Skeletal muscle cell (primary cell): ENCODE measurements at places on chromosomes 5 and 9.

DNA sequence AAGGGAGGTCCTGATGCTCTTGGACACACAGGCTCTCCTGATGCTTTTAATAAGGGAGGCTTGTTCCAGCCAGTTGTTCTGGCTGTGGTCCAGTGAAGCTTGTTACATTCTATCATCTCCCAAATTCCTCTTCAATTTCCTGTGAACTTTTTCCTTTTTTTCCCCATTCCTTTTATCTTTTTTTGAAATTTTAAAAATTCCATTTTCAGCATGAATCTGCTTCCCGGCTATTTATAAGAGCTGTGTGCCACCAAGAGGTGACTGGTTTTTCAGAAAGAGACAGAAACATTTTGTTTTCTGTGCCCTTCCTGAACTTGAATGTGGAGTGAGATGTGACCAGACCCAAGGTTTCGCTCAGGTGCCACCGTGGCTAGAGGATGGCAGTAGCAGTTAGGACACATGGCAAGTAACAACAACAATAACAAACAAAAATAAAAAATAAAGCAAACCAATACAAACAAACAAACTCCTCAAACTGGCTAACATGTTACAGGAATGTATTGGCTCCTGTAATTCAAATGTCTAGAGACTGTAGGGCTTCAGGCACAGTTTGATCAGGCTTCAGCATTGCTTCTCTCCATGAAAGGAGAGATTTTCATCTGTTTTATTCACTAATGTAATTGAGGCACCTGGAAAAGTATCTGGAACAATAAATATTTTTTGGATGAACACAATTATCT lies 121.1 kb downstream of the BOD1 start:
- DNase-seq, result no peak

- no peak for DNase-seq
Observed at GRCh38 chr5:2128686-2129355, 246.1 kb upstream of the IRX4 start.

DNA sequence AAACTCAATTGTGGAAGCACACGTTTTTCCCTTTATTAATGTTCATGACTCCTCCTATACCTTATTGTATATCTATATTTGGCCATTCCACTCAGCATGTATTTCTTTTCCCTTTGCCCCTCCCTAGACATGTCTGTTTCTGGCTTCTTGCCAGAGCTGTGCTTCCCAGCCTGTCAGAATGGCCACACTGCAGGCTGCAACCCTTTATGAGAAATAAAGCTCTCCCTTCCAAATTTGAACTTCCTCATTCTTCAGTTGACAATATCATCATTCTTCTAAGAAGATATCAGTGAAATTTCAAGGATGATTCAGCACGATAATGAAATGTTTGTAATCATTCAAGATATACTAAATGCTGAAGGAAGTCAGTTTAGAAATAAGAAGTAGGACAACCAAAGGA lies 107.6 kb upstream of the PRSS3 start:
- no peak for DNase-seq

DNA sequence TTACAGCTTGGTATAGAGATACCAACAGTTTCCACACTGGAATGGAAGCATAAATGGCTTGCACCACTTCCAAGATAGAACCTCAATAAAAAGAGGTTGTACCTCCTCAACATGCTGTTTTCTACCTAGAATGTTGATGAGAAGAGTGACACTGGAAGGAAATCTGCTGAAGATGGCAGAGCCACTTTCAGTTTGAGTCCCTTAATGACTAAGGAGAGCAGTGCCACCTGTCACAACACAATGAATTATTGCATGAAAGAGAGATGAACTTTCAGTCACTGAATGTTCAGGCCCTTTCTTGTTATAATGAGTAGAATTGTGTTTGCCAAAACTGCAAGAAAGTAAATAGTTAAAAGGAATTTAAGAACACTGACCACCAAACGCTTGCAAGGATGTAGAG lies 958.5 kb downstream of the DTWD2 start:
- no peak for DNase-seq

GRCh38 chr9:136331556-136332481 lies 4.5 kb downstream of the GPSM1 start:
- no peak for DNase-seq

GRCh38 chr9:26951794-26952193 lies 4.4 kb upstream of the IFT74 start:
- no peak for DNase-seq

DNA sequence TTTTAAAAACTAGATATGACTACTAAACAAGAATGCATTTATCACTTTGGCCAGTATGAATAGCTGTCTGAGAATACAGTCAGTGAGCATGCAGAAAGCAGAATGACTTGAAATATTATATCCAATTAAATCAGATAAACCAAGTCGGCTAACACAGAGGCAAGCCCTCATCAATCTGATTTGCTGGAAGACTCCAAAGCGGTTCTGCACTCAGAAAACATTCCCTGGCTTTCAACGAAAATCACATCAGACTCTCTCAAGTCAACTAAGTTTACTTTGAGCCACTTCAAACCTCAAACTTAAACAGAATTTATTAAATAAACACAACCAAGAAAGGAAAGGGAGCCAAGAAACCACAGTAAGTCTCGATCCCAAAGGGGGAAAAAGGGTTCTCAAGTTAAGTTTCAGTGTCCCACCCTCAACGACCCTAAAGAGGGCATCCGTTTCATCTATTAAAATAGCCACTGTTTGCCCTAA lies 1.4 kb downstream of the MYO10 start:
- DNase-seq, result no peak

- DNase-seq, result no peak
Observed at GRCh38 chr9:83505282-83505681, 32.9 kb downstream of the FRMD3 start.
